ENCODE measurements at places on chromosomes 16 and 17.

DNA sequence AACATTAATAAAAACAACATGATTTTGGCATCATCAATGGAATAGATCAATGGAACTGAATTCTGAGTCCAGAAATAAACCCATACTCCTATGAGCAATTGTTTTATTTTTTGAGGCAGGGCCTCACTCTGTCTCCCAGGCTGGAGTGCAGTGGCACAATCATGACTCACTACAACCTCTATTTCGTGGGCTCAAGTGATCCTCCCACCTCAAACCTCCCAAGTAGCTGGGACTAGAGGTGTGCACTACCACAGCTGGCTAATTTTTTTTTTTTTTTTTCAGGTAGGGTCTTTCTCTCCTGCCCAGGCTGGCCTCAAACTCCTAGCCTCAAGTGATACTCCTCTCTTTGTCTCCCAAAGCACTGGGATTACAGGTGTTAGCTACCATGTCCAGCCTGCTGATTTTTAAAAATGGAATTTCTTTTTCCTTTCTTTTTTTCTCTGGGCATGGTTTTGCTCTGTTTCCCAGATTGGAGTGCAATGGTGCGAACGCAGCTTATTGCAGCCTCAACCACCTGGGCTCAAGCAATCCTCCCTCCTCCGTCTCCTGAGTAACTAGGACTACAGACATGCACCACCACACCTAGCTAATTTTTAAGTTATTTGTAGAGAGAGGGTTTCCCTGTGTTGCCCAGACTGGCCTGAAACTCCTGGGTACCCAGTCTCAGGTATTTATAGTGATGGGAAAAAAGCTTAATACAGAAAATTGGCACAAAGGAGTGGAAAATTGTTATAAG is 7.3 kb upstream of the PRDM7 start:
- DNase-seq = no peak

DNA sequence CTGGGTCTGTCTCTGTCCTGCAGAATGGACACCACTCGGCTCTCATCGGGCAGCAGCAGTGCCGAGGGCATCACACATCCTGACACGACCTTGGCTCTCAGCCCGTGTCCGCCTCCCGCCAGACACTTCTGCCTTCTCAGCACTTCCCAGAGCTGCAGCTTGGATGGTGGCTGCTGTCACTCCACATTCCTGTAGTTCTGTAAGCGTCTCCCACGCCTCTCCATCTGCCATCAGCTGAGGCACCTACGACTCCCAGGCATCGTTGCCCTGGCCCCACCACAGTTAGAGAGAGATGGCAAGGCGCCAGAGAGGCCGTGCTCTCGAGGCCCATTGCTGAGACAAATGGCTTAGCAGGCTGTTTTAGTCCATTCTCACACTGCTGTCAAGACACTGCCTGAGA is 195.9 kb upstream of the CHMP6 start:
- DNase-seq = peak; percentile 85

GRCh38 chr17:69404399-69404798 is 10.1 kb upstream of the MAP2K6 start:
- DNase-seq = no peak

DNA sequence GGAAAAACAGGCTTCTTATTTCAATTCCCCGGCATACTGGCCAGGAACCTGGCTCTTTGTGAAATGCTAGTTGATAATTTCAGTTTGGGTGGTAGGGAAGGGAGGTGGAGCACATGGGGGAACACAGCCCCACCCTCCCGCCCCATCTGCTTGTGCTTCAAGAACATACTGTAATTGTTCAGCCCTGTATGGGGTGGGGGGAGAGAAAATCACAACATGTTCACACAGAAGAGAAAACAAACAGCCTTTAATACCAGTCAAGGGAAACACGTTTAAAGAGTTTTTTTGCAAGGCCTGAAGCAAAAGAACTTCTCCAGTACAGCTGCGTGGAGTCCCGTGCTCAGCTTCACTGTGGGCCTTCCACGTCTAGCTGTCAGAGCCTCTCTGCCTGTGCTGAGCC is 59.7 kb downstream of the SHISA6 start:
- no peak for DNase-seq

- DNase-seq = no peak
Measured at GRCh38 chr17:956905-957304, 22.7 kb downstream of the NXN start.

- no peak for DNase-seq
Measured at GRCh38 chr17:40524243-40524965, 23.0 kb upstream of the TNS4 start.

DNA sequence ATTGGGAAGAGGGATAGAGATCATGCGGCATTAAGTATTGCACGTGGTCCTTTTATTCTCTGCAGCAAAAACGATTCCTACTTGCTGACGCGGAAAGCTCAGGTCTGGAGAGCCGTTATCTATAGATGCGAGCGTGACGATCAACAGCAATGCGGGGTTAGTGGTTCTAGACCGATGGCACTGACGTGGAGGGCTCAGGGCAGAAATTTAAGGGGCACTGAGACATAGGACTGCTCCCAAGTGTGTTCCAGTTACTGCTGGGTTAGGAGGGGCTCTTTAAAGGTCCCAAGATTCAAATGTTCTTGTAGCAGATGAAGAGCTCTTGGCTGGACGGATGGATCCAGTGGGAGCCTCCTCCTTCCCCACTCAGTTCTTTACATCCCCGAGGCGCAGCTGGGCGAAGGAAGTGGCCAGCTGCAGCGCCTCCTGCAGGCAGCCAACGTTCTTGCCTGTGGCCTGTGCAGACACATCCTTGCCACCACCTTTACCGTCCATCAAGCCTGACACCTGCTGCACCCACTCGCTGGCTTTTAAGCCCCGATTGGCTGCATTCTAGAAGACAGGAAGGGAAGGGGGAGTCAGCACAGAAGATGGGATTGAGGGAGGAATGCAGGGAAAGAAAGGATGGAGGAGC is 732 bp upstream of the EXOSC6 start:
- DNase-seq = no peak

DNA sequence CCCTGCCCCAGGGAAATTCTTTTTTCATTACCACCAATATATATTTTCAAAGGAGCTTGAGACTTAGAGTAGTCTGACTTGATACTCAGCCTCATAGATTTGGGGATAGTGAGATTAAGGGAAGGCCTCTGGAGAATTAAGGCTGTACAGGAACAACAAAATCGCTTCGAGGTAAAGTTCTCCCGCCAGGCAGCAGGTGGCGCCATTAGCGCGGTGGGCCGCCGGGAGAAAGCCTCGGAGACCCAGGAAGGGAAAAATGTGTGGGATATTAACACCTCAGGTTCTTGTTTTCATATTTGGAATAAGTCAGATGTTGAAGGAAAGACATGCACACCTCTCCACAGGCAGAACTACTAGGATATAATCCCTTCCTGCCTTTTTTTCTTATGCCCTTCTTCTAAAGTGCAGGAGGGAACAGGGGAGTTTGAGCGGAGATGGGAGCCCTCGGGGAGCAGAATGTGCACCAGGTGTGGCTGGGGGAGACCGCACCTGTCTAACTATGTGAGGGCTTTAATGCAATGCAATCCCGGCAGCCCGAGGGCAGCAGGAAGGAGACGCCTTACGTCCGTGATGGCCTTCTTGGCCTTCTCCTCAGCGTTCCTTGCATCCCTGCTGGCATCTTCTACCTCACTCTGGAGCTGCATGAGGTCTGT is 25.9 kb downstream of the MYH3 start:
- no peak for DNase-seq

DNA sequence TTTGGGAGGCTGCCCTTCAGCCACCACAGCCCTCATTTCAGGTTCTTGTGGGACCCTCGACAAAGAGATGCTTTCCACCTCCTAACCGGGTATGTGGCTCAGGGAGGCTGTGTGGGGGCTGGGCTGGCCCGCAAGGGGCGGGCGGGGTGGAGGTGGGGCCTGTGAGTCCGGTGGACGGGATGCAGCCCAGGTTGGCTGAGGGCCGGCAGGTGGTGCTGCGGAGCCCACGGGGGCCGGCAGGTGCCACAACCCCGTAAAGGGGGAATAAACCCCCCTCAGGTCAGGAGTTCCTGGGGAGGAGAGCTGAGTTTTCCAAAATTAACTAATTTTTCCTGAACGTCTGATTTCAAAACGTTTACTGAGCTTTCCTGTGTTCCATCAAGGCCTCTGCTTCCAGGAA is 4.9 kb upstream of the CIAO3 start:
- no peak for DNase-seq

Data from right cardiac atrium (tissue), 5 donors.